Astrocyte of the hippocampus (primary cell): ENCODE measurements at places on chromosomes 11 and 22.

GRCh38 chr11:108916290-108916689, 251.4 kb downstream of the DDX10 start:
- peak; percentile 58 for DNase-seq

GRCh38 chr22:36833073-36833472, 16.2 kb upstream of the PVALB start:
- no peak for DNase-seq

- peak; percentile 87 for DNase-seq
Measured at GRCh38 chr22:39013942-39014722, at the start of gene APOBEC3C. Gene APOBEC3C (plus strand): TSS chr22:39014257. CDS start chr22:39014363, 106 bp downstream.

DNA sequence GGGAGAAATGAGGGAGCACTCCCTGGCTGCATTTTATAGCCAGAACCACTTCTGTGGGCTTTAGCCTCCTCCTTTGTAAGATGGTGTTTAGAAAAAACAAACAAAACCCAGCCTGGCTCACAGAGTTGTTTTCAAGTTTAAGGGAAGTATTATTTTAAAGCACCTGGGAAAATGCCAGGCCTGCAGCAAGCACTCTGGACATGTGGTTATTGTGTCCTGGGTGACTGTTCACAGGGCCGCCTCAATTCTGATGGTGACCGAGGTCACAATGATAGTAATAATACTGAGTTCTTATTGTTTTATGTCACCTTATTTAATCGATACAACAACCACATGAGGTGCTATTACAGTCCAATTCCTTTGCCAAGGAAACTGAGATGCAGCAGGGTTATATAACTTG, 20.7 kb upstream of the SLC22A12 start:
- DNase-seq, result no peak

- DNase-seq, result peak; percentile 88
Measured at GRCh38 chr11:96324912-96325311, 18.1 kb downstream of the MAML2 start.

DNA sequence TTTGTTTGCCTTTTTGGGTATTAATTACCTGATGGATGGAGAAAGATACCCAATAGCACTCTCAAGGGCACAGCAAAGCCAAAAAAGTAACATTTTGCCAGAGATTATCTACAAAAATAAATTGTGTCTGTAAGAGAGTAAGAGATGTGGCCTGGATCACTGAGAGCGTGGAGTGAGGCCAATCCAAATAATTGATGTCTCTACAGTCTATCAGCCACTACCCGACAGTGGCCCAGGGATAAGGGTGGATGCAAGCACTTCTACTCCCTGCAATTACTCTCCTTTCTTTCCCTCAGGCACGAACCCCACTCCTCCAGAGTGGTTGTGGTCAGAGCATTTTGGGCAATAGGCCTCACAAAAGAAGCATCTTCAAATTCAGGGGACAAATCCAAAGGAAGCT, 92.3 kb upstream of the ZC3H12C start:
- DNase-seq, result peak; percentile 36

GRCh38 chr22:38930512-38930911, 26.9 kb upstream of the APOBEC3A start:
- no peak for DNase-seq

- peak; percentile 47 for DNase-seq
Measured at GRCh38 chr22:26589367-26589844, 526 bp downstream of the TPST2 start.

DNA sequence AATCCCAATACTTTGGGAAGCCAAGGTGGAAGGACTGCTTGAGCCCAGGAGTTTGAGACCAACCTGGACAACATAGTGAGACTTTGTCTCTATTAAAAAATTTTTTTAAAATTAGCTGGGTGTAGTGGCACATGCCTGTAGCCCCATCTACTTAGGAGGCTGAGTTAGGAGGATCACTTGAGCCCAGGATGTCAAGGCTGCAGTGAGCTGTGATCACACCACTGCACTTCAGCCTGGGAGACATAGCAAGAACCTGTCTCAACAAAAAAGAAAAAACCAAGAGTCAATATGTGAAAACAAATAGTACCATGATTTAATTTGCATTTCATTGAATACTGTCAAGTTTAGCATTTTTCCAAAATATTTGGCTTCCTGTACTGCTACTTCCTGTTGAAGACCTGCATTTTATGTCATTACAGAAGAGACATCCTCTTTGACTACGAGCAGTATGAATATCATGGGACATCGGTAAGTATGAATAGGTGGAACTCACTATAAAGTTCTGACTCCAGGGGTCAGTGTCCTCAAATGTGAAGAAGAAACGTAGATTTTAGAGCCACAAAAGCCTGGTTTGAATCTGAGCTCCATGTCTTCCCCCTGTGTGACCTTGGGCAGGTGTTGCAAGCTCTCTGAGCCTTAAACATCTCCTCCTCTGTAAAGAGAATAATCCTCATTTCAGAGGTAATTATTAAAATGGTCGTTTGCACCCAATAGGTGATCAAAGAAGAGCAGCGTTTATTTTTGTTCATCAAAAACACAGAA, 16.0 kb downstream of the CDC45 start:
- no peak for DNase-seq

- DNase-seq, result no peak
Measured at GRCh38 chr11:19365743-19366410, 125.1 kb upstream of the E2F8 start.

DNA sequence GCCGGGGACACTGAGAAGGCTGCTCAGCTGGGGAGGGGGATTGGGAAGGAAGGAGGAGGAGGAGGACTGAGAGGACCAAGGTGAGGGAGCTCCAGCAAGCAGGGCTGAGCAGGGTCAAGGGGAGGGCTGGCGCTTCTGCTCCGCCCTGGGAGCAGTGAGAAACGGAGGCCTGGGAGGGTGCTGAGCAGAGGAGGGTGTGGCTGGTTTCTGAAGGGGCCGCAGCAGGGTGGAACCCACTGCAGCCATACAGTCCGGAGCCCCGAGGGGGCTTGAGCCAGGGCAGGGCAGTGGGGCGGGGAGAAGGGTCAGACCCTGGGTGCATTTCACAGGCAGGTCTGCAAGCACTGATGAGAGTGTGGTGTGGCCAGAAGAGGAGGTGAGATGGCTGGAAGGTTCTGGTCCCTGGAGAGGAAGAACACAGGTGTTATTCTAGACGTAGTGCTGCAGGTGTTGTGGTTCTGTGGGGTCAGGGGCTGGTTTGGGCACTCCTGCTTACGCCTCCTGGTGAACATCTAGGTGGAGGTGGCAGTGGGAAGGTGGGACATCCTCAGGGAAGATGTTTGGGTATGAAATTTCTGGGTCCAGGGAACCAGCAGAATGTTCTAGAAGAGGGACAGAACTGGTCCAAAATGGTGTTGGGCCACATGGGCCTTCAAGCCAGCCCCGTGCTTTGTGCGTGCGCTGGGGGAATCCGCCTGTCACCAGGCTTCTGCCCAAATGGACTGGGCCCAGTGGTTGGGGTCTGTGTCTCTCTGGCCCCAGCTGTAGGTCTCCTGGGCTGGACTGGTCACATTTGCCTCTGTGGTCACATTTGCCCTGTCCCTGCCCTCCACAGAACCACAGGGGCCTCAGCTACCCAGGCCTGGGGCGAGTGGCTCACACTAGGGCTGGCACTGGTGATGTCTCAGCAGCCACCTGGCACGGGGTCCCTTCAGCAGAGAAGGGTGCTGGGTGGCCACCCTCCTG, 714.7 kb downstream of the BRD1 start:
- DNase-seq, result no peak

DNA sequence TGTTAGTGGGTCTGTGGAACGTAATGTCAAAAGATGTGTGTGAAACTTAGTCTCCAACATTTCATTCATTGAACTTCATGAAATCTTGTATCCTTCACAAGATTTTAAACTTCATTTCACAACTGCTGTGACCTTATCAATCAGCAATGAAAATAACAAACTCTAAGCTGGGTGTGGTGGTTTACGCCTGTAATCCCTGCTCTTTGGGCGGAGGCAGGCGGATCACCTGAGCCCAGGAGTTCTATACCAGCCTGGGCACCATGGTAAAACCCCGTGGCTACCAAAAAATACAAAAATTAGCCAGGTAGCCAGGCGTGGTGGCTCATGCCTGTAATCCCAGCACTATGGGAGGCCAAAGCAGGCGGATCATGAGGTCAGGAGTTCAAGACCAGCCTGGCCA, 5.1 kb downstream of the CHKA start:
- no peak for DNase-seq

GRCh38 chr11:91795139-91795887, 429.3 kb upstream of the FAT3 start:
- DNase-seq, result peak; percentile 56

- DNase-seq, result no peak
Measured at GRCh38 chr11:96144553-96144952, 198.4 kb downstream of the MAML2 start.

GRCh38 chr22:41762980-41763779, 37.3 kb upstream of the CCDC134 start:
- peak; percentile 15 for DNase-seq

GRCh38 chr11:76337923-76338322, 43.0 kb downstream of the THAP12 start:
- no peak for DNase-seq

GRCh38 chr22:42780070-42780540, 59.4 kb upstream of the A4GALT start:
- DNase-seq, result peak; percentile 93

DNA sequence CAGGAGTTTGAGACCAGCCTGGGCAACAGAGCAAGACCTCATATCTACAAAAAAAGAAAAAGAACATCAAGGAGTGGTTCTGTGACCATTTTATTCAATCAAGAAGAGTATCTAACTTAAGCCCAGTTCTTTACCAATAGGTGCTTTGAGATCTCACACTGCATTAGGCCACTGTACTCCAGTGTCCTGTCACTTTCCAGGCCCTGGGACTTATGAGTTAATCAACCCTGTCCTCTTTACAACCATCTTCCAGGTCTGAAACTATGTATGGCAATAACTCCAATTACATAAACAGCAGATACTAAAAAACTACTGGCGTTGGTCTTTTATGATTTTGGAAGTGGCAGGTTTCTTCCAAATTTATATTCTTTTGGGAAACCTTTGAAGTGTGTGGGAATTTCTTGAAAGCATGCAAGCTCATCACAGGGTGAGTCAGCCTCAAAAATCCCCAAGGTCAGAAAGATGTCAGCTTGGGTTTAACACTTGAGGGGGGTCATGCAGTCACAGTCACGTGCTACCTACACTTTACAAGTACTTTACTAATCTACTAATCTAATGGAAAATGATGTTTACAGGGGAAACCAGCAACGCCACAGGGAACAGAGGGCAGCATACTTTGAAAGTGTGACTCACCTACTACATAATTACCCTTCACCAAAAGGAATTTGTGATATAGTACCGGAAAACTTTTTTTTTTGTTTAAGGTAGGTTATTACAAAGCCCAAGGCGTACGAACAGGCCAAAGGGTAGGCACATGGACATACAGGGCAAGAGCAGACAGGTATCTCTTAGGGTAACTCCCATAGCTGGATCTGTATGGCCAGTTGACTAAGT, 15.6 kb downstream of the PISD start:
- peak; percentile 95 for DNase-seq

DNA sequence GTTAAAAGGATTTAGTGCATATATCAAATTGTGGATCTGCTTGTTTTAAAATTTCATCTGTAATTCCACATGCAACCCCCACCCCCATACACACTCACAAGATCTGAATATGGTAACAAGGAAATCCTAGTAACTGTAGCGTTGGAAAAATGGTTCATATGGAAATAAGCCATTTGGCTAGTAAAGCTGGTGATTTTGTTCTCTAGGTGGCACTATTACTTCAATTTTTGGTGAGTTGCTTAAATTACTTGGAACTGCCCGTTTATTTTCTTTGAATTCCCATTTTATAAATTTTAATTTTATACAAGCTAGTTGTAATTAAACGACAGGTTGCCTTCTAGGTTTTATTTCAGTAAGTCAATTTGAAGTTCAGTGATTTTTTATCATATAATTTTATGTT, 5.3 kb downstream of the BDNF start:
- DNase-seq, result peak; percentile 49

DNA sequence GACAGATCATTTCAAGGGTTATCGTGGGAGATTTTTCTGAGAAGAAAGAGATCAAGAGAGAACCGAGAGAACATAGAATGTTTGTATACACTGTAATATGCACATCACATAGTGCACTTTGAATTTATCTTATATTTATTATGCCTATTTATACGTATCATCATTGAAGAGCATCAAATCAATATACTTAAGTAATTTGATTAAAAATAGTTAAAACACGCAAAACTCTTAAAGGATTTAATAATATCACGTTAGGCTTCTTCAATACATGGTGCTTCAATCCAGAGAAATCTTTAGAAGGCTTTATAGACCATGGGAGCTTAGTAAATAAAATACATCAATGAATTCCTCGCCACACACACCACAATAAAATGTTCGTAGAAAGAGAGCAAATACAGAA, 139.5 kb upstream of the C11orf58 start:
- no peak for DNase-seq

GRCh38 chr11:16862726-16863125, 124.3 kb downstream of the C11orf58 start:
- no peak for DNase-seq

DNA sequence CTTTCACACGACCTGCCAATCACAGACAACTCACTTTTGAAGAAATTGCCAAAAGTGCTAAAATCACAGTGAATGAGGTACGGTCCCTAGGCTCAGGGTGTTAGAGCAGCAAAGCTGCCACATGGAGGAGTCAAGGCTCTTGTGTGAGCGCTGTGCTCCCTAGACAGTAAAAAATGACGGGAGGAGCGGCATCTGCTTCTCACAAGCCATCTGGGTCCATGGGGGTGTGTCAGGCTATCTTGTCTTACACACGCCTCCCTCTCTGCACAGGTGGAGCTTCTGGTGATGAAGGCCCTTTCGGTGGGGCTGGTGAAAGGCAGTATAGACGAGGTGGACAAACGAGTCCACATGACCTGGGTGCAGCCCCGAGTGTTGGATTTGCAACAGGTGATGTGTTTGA, 14.8 kb downstream of the PSMD13 start:
- DNase-seq, result no peak

- no peak for DNase-seq
Measured at GRCh38 chr11:95345651-95346050, 114.6 kb upstream of the SESN3 start.

- DNase-seq, result no peak
Measured at GRCh38 chr11:129319201-129319600, 56.4 kb upstream of the BARX2 start.

GRCh38 chr11:125175896-125176575, 11.5 kb downstream of the PKNOX2 start:
- peak; percentile 38 for DNase-seq

- DNase-seq, result peak; percentile 78
Measured at GRCh38 chr11:68632802-68633201, 51.5 kb upstream of the GAL start.
